ENCODE measurements at places on chromosomes 1 and 21. TPM values are rescaled to one million over a fixed set of nuclear protein-coding genes. Genes with fewer than 3 reads are reported as not detected.

PTGER3 gene
- not detected for total RNA-seq

COL6A1 gene
- total RNA-seq: 5.2 TPM

ATP1A2 gene
- total RNA-seq: not detected

DMRTA2 gene
- not detected for total RNA-seq

C8A gene
- not detected for total RNA-seq

SLAMF6 gene
- total RNA-seq: 41.9 TPM

RHCE gene
- total RNA-seq: 0.23 TPM

TRABD2B gene
- total RNA-seq: not detected
